ENCODE measurements at places on chromosomes 5 and 9.
A peak's percentile ranks its signal among the peaks of the same experiment; 100 is the strongest.

- no peak for DNase-seq
Observed at GRCh38 chr5:105836268-105836667, 1834.5 kb downstream of the EFNA5 start.

DNA sequence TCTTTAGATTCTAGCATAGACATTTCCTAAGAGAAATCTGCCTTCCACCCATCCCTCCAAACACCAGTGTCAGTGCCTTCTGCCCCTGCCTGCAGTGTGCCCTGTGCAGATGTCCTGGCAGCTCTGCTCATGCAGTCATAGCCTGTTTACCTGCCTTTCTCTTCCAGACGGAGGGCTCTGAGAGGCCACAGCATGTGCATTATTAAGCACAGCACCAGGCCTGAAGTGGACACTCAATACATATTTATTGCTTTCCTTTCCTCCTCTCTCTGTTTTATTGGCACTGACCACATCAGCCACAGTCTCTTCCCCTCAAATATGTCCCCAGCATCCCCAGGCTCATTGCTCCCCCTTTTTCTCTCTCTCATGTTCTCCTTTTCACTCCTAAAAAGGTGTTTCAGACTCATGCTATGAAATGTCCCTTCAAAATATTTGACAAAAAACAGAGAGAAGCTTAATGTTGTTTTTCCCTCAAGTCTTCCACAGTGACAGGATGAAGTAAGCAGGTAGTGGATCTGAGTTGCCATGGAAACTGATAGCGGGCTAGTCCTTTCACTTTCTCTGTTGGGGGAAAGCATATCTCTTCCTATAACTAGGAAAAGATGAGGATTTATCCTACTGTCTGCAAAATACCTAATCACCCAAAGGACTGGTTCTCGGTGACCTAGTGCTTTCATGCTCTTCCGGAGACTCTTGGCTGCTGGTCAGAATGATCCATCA is 100.9 kb downstream of the ATP10B start:
- no peak for DNase-seq

- no peak for DNase-seq
Observed at GRCh38 chr5:89946916-89947315, 462.6 kb downstream of the CETN3 start.

DNA sequence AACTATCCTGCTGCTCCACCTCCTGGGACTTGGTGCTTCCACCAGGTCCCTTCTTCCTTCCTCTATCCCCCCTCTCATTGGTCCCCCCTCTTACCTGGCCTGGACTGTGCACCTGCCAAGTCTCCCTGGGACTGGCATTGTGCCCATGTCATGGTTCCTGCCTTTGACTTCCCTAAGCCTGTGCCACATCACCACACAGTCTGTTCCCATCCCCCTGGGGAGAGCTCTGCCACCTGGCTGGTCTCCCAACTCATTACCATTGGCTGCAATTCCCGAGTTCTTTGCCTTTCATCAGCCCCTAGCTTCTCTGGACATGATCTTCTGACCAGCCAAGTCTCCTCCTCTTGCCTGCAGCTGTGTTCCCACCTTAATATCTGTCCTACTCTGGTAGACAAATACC is 180.3 kb downstream of the SREK1 start:
- peak; percentile 48 for DNase-seq

- DNase-seq = no peak
Observed at GRCh38 chr9:75197561-75197960, 109.2 kb downstream of the OSTF1 start.

GRCh38 chr9:79184831-79185230 is 386.9 kb upstream of the TLE4 start:
- DNase-seq = no peak

- DNase-seq = no peak
Observed at GRCh38 chr5:131242728-131243255, 21.1 kb upstream of the CDC42SE2 start.

GRCh38 chr5:88997937-88998336 is 115.0 kb upstream of the MEF2C start:
- DNase-seq = no peak
